ENCODE measurements at places on chromosomes 5 and 9.

GRCh38 chr9:18393340-18394130, 80.4 kb upstream of the ADAMTSL1 start:
- no peak for DNase-seq

DNA sequence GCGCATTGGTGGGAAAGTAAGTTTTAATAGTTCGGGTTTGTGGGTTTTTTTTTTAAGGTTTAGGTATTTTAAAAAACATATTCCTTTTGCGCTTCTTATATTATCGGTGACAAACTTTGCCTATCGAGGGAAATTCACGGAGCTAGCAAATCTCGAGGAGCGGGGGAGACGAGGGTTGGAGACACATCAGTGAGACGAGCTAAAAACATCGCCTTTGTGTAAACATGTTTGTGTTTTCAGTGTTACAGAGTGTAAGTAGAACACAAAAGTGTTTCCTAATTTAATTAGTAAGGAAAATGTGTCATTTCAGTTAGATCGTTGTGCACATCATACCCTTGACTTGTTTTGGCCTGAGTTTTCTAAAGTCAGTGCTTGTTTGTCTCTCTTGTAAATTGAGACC, 945 bp downstream of the BTF3 start:
- DNase-seq, result no peak

DNA sequence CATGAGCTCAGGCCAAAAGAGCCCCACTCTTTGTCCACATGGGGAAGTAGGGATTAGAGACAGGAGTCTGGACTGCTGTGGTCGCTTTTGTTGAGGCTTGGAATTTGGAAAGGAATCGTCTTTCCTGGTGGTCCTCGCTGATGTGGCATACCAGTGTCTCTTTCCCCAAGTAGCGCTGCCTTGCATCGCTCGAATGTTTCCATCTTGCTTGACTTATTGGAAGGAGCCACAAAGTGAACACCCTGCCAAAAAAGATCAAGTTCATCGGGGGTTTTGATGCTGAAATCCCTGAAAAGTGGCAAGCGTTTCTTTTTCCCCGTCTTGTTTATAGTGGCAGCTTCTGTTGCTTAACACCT, 161.3 kb downstream of the MACROH2A1 start:
- DNase-seq, result no peak

DNA sequence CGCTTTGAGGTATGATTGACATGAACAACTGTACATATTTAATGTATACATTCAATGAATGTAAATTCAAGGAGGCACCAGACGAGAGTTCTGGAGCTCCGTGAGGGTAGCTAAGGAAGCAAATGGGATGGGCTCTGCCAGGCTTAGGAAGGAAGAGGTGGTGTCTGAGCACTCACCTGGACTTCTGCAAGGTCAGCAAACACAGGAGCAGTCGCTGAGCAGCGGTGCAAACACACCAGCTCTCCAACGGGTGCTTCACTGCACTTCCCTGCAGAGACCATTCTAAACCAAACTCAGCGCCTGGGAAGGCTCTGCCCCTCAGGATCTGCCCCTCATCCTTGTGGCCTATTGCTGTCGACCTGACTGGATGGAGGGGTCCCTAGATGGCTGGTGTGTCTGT, 101.5 kb downstream of the COL23A1 start:
- DNase-seq, result no peak

- DNase-seq, result no peak
Measured at GRCh38 chr9:38001430-38001829, 67.6 kb downstream of the SHB start.
